NCI-H1436 treated with DMSO at 0.1 percent for 48 hours (cell line): ENCODE measurements at places on chromosomes 1 and 21.

DNA sequence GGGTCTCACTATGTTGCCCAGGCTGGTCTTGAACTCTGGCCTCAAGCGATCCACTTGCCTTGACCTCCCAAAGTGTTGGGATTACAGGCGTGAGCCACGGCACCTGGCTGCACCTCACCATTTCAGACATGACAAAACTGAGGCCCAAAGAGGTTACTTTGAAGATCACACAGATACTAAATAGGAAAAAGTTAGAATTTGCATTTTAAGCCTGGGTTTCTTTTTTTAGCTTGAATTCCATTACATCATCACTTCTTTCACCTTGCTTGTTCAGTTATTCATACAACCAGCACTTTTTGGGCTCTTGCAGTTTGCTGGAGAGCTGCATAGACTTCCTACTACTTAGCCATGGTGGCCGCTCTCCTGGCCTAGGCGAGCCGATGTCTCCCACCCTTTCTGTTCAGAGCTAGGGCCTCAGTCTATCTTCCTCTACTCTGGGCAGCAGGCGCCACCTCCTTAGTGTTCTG lies 16.3 kb upstream of the CD2 start:
- DNase-seq = no peak

- DNase-seq = no peak
Measured at GRCh38 chr1:94272388-94272787, 35.0 kb upstream of the ARHGAP29 start.

- no peak for DNase-seq
Measured at GRCh38 chr1:212718499-212718898, 18.9 kb upstream of the BATF3 start.

DNA sequence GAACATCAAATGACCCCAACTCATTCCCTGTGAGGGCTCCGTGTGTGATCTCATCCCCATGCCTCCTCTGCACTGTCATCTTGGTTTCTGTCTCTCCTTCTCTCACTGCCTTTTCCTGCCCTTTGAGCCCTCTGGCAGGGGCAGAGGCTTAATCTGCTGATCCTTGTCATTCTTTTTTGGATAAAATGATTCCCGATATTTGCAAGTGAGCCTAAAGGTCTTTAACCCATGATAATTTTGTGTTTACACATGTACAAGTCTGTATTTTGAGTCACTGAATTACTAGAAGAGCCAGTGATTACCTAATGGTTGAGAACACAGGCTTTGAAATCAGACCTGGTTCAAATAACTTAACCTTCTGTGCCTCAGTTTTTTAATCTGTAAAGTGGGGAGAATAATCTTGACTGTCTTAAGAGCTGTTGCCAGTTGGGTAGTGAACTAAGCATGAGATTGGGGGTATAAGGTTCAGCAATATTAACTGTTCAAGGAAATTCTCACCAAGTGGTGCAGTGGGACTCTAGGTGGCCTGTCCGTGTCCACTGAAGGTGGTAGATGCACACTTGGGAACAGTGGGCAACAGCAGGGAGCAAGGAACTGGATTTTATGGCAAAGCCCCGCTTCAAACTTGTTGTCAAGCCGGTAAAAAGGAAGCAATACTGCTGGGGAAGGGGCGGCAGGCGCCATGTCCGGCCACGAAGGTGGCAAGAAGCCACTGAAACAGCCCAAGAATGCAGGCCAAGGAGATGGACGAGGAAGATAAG lies 1.6 kb downstream of the ECHDC2 start:
- DNase-seq = no peak

DNA sequence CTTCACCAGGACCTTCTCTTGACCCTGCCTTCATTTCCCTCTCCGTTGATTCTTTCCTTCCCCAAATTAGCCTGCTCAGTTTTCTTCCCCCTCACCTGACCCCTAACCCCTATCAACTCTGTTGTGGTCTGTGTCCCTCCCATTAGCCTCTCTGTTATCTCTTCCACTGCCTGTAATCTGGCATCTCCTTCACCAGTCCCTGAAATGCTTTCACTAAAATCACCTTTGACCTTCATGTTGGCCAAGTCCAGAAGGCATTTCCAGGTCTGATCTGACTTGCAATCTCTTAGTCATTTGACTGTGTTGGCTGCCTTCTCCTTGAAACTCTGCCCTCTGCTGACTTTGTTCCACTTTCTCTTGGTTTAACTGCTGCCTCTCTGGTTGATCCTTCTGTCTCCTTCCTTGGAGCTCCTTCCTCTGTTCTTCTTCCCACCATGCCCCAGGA lies 28.2 kb downstream of the ATP8B2 start:
- no peak for DNase-seq
